Left renal cortex interstitium (tissue), 4 donors: ENCODE measurements at places on chromosomes 7 and 10. TPM values are rescaled to one million over a fixed set of nuclear protein-coding genes. Genes with fewer than 3 reads are reported as not detected.

The EFCAB10 gene
- polyA plus RNA-seq = 1.6 TPM

The PODXL gene
- polyA plus RNA-seq = 699 TPM

The ZNF316 gene
- polyA plus RNA-seq = 35.6 TPM

The ZNF365 gene
- polyA plus RNA-seq = 0.65 TPM

The RADIL gene
- 1.8 TPM for polyA plus RNA-seq

The OR9A2 gene
- polyA plus RNA-seq = not detected

The TRIM73 gene
- 13.1 TPM for polyA plus RNA-seq

The UCN3 gene
- polyA plus RNA-seq = 1.1 TPM

The ABCC2 gene
- polyA plus RNA-seq = 13.0 TPM

The BTBD16 gene
- 0.54 TPM for polyA plus RNA-seq

The ENKUR gene
- 4.5 TPM for polyA plus RNA-seq

The MEIG1 gene
- polyA plus RNA-seq = 1.6 TPM

The LIPM gene
- not detected for polyA plus RNA-seq

The ODAD2 gene
- polyA plus RNA-seq = 1.1 TPM

The CFAP70 gene
- 22.7 TPM for polyA plus RNA-seq

The OPN1SW gene
- polyA plus RNA-seq = 1.9 TPM
